ENCODE measurements at places on chromosomes 2 and 18.

- no peak for DNase-seq
Measured at GRCh38 chr2:127422559-127423477, 4.6 kb downstream of the PROC start.

DNA sequence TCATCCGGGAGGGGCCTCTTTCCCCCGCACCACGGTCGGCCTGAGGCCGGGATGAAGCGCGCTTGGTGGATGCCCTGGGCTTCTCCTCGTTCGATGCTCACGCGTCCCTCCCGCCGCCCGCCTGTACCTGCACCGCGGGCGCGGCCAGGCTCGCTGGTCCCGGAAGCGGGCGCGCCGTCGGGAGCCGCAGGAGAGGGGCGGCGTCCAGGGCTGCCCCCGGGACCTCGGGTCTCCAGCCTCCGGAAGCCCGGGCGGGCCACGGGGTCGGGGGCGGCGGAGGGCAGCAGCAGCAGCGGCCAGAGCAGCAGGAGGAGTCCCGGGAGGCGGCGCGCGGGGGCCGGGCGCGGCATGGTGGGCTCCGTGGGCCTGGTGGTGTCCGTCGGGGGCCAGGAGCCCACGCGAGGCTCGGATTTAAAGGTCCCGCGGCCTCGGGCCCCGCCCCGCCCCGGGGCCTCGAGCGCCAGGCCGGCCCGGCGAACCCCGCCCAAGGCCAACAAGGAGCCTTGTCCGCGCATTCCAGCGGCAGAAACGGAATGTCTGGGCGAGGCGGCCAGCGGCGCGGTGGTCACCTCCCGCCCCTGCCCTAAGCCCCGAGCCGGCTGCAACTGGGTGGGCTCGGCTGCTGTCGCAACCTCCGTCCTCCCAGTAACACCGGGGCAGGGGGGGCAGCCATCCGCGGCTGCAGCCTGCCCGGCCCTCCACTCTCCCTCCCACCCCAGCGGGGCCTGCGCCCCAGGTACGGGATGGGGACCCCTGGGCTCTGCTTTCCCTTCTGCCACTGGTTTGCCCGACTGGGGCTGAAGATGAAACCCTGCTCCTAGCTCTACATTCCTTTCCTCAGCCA lies at the start of gene MATN3:
MATN3 (minus strand) TSS at position 387 of the 844 bp plus-strand sequence; CDS start at position 350, 37 bp downstream.
- DNase-seq, result no peak

GRCh38 chr2:27264253-27264752 lies 1.5 kb upstream of the SLC30A3 start:
- DNase-seq, result no peak

DNA sequence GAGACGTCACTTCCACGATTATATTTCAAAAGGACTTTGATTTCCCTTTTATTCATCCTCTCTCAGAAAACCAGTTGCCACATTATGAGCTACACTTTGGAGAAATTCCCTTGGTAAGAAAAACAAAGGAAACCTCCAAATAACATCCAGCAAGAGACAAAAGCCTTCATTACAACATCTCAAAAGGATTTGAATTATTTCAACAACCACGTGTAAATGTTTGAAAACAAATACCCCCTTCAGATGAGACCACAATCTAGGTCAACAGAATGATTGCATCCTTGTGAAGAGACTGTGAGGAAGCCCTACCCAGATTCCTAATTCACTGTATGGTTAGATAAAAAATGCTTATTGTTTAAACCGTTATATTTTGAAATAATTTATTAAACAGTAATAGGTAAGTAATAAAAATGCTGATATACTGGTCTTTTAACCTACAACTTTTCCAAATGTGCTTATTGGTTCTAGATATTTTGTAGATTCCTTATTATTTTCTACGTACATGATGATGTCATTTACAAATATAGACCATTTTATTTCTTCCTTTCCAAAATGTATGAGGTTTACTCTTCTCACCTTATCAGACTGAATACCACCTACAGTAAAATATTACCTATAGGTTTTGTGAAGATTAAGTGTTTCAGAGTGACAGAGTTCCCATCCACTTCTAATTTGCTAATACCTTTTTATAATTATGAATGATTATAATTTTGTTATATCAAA lies 922.7 kb upstream of the CHAC2 start:
- no peak for DNase-seq

DNA sequence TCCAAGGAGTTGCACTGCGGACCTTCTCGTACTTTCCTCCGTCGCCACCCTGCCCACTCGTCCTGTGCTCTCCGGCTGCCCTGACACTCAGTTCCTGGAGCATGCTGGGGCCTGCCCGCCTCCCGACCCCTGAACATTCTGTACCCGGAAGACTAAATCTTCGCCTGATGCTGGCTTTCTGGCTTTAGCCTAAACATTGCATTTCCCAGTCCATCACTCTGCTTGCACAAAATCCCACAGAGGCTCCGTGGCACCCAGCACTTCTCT lies 550 bp upstream of the SFXN5 start:
- DNase-seq, result no peak

GRCh38 chr2:30710016-30710415 lies 97.2 kb downstream of the CAPN13 start:
- no peak for DNase-seq

GRCh38 chr2:20439503-20439902 lies 7.4 kb upstream of the RHOB start:
- DNase-seq, result no peak

GRCh38 chr2:227655454-227655853 lies 11.2 kb upstream of the SCYGR5 start:
- DNase-seq, result no peak

DNA sequence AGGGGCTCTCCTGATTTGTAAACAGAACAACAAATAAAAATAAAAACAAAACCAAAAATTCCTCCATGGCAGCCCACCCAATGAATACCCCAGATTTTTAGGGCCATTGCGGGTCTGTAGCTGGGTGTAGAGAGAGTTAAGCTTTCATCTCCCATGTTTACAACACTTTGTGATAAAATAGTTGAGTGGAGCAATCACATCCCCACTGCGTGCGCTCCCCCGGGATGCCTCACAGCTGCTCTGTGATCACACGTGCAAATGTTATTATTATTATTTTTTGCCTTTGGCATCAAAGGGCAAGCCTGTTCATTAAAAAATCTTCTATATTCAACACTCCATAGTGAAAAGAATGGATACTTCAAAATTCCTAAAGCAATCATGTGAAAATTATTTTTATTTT lies 118.0 kb downstream of the MBP start:
- DNase-seq, result no peak

DNA sequence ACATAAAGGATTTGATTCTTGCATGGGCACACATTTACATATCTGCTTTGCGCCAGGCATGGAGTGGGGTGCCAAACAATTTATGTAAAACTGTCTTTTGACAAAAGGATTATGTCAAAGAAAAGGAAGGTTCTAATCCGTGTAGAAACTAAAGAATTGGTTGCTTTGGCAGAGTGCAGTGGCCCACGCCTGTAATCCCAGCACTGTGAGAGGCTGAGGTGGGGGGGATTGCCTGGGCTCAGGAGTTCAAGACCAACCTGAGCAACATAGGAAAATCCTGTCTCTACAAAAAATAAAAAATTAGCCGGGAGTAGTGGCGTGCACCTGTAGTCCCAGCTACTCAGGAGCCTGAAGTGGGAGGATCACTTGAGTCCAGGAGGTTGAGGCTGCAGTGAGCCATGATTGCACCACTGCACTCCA lies 1.1 kb upstream of the MTERF4 start:
- no peak for DNase-seq

DNA sequence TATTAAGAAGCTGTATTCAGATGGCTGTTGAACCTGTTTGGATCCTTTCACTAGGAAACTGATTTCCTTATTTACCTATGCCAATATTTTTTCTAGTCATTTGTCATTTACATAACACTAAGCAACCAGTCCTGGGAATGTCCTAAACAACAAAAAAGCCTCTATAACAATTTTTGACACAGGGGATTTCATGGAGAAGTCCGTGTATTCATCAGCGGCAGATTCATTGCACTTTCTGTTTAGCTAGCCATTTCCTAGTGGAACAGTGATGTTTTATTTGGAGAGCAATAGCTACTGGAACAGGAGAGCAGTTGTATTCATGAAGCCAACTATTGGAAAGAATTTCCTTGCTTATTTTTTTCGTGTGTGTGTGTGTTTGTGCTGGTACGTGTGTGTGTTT lies 604.3 kb upstream of the POU3F3 start:
- DNase-seq, result no peak

DNA sequence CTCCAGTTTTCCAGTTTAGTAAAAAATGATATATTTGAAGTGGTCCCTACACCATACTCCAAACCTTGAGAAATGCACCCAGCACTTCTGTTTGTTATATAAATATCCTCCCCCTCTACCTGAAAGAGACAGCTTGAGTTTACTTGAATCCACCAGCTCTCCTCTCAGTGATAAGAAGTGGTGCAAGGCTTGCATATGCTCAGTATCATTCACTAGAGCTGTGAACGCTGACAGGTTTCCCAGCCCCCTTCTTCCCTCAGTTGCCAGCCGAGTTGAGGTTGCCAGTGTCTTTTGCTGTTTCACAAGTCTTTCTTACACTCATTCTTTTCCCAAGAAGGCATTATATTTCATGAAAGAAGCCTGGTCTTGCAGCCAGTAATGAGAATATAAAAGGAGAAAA lies 880.0 kb downstream of the LRRTM4 start:
- DNase-seq, result no peak

DNA sequence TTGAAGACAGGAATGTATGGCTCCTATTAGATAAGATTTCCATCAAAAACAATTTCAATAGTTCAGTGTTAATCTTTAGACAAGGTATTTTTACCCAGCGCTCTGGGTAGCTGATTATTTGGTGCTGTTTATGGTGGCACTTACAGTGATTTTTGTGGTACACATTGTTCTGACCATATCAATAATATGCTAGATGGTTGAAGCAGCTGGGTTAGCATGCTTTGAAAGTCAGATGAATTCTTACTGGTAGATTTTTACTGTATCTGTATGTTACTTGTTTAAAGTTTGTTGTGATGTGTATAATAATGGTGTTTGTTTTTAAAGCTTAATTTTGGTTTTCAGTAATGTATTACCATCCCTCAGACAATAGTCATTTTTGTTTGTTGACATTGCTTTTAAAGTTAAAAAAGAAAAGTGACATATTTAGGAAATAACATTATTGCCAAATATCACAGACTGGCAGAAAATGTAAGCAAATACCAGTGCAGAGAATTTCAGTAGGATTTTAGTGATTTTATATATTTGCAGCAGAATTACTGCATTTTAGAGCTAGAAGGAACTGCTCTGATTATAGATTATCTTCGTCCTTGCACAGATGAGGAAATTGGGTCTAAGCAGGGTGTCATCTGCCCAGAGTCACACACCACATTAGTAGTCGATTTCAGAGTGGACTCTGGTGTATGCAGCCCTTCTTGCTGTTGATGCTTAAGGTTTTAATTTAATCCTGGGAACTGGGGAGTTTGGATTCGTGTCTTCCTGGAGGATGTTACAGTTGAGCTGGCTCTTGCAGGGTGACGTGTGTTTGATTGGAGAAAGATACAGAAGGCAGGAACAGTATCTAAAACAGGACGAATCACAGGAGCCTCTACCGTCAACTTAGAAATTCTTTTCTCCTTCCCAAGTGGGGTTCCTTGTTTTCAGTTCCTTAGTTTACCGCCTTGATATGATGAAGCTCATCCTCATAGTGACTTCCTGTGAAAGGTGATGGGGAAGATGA lies 6.6 kb downstream of the SOCS6 start:
- no peak for DNase-seq

GRCh38 chr2:109209412-109209811 lies 80.4 kb downstream of the SH3RF3 start:
- DNase-seq, result no peak

GRCh38 chr2:240579771-240580614 lies 6.5 kb upstream of the CAPN10 start:
- no peak for DNase-seq

DNA sequence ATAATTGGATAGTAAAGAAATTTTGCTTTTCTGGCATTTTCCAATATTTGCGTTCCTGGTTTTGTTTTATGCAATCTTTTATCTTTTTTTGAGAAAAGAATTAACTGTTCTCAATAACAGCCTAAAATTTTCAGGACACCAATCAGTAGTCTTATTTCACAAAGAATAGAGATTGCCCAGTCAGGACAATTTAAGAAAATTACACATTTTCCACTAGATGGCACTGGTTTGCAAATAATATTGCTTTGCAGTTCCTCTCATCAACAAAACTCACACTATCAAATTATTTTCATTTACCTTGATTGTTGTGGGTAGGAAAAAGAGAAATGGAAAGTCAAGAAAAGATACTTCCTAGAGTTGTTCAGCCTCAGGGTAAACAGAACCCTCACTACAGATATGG lies 2.4 kb upstream of the RBM45 start:
- no peak for DNase-seq

- no peak for DNase-seq
Measured at GRCh38 chr18:54148678-54149077, 75.8 kb downstream of the MBD2 start.

GRCh38 chr2:238104691-238105371 lies 4.7 kb downstream of the ESPNL start:
- DNase-seq, result no peak

GRCh38 chr2:186702006-186702405 lies 8.1 kb downstream of the FAM171B start:
- DNase-seq, result no peak

- no peak for DNase-seq
Measured at GRCh38 chr2:239122421-239123110, 274.7 kb downstream of the TWIST2 start.

- no peak for DNase-seq
Measured at GRCh38 chr2:204299766-204300165, 245.5 kb upstream of the PARD3B start.

DNA sequence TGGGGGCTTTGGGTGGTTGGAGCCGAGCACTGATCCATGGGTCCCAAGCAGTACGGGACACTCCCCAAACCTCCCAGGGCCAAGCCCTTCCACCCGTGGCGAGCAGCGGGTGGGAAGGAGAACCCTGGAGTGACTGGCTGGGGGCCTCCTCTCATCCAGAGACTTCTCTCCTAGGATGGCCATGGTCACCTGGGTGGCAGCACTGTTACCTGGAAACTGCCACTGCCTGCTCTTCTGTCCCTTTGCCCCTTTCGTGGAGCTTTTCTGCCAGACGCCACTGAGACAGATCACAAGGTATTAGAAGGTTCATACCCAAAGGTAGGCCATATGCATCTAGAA lies 26.9 kb downstream of the CENPO start:
- DNase-seq, result no peak

GRCh38 chr2:216426938-216427337 lies 14.7 kb downstream of the SMARCAL1 start:
- DNase-seq, result no peak

DNA sequence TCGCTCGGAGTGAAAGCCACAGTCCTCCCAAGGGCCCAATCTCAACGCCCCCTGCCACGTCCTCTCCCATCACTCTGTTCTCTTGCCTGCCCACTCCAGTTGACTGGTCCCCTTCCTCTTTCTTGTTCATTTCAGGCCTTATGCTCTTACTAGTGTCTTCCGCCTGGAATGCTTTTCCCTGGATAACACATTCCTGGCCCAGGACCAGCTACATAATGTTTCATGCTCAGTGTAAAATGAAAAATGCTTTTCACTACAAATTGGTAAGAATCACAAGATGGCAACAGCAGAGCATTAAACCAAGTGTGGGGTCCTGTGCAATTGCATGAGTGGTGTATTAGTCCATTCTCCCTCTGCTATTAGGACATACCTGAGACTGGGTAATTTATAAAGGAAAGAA lies 417.2 kb upstream of the KLHL29 start:
- no peak for DNase-seq

GRCh38 chr2:198697794-198698193 lies 759.9 kb downstream of the SATB2 start:
- no peak for DNase-seq

GRCh38 chr2:6946722-6947121 lies 29.5 kb downstream of the RNF144A start:
- no peak for DNase-seq

GRCh38 chr2:196380098-196380497 lies 208.7 kb upstream of the STK17B start:
- DNase-seq, result no peak

Measured in esophagus squamous epithelium (tissue), 5 donors.